ENCODE measurements at places on chromosomes 12 and 14.

DNA sequence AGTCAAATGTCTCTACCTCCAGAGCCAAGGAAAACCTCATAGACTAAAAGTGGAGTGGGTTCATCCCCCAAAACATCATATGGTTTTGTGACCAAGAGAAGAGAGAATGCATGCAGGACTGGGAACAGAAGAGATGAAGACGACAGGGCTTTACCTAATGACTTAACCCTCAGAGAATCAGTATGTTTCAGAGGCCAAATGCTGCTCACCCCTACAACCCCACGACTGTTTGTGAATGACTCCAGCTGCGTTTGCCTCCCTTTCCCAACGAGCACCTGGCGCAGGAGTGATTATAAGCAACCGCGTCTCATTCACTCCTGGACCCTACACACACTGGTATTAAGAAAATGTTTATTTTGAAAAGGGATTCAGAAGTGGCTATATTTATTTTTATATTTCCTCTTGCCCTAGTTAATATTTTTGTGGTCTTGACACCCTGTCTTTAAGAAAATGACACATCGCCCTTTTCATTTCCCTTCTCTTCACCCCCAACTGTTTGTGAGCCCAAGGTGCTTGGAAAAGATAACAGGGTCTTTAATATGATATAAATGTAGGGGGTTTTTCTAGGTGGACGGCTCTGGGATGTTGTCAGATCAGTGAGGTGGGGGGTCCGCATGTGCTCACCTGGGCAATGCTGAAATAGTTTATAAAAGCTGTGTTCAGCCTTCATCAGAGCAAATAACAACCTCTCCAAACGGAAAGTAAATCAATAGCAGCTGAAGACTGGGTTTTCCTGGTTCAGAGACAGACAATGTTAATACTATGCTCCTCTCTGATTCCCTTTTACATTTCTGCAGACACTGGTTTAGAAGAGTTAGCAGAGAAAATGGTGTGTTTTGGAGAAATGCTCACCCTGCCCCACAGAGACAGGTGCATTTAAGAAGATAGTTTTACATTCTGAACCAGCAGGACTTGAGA is 77.7 kb downstream of the SLC15A4 start:
- DNase-seq, result no peak

DNA sequence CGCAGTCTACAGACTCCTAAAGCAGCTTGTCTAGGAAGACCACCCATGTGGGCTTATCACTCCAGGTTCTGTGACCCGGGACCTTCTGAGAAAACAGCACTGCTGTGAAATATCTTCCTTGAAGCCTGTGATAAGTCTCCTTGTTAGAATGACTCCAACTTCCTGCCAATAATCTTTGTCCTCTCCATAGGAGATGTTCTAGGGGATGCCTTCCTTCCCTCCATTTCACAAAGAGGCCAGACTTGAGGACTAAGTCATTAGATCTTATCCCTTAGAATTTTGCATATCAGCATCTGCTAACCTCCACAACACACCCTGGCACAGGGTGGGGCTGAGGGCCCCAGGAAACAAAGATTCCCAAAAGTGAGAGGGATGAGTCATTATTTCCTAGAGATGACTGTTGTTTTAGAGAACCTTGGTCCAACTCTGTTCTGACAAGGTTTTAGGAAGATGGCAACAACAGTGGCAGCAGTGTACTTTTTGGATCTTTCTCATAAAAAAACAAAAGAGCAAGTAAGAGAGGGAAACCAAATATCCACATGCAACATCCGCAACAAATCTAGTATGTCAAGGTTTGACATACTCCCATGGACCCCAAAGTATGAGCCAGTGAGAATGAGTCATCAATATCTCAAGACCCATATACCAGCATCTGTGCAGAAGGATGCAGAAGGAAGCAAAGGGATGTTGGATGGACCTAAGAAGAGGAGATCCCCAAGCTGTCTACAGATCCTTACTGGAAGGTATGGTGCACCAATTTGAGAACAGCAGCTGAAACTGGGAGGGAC is 6.0 kb downstream of the LTB4R start:
- no peak for DNase-seq

GRCh38 chr12:95497031-95497430 is 23.1 kb downstream of the METAP2 start:
- no peak for DNase-seq

DNA sequence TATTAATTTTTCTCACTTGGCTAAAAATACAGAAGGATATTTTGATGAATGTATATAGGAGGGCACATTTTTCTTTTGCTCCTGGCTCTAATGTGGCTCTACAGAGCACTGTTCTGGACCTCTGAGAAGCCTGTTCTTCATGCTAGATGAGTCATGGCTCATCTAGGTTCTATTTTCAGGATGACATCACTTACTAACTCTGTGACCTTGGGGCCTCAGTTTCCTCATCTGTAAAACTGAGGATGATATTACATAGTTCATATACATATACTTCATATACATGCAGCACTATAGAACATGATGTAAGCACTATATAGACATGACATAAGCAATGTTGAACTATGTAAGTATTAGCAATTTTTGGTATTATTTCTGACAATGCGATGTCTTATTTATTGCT is 35.8 kb downstream of the SOCS2 start:
- DNase-seq, result no peak

GRCh38 chr12:66111605-66112004 is 18.9 kb downstream of the LLPH start:
- DNase-seq, result no peak

DNA sequence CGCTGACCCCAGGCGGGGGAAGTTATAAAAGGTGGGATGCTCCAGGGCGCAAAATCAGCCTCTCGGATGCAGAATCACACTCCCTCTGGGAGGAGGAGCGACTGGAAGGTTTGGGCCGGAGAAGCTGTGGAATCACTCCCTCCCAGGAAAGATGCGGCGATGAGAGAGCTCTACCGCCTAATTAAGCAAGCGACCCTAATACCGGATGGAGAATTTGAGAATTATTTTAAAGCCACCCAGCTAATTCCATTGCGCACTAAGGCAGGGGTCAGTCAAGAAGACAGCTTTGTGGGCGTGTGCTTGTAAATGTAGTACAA is 1.9 kb downstream of the COL2A1 start:
- no peak for DNase-seq

GRCh38 chr14:37474191-37474590 is 120.9 kb downstream of the FOXA1 start:
- DNase-seq, result no peak

GRCh38 chr14:99938376-99938775 is 126.8 kb upstream of the EVL start:
- DNase-seq, result no peak

DNA sequence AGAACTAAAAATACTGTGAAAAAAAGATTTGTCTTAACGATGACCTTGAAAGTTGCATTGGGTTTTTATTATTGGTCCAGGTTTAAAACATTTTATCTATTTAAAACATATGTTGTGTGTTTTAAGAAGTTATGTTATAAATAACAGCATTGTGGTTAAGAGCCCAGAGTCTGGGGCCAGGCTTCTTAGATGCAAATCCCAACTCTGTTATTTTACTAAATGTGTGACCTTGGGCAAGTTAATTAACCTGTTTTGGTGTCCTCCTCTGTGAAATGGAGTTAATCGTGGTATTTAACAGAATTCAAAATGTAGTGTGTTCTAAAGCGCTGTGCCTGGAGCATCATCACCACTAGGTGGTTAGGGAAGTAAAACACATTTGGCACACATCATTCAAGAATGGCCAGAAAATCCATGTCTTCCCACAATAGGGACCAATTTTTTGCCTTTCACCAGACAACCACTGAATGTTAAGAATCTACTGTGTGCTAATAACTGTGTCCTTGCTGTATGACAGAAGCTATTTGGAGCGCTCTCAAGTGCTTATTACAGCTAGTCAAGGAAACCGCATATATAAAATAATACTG is 133.3 kb downstream of the MON2 start:
- DNase-seq, result no peak

DNA sequence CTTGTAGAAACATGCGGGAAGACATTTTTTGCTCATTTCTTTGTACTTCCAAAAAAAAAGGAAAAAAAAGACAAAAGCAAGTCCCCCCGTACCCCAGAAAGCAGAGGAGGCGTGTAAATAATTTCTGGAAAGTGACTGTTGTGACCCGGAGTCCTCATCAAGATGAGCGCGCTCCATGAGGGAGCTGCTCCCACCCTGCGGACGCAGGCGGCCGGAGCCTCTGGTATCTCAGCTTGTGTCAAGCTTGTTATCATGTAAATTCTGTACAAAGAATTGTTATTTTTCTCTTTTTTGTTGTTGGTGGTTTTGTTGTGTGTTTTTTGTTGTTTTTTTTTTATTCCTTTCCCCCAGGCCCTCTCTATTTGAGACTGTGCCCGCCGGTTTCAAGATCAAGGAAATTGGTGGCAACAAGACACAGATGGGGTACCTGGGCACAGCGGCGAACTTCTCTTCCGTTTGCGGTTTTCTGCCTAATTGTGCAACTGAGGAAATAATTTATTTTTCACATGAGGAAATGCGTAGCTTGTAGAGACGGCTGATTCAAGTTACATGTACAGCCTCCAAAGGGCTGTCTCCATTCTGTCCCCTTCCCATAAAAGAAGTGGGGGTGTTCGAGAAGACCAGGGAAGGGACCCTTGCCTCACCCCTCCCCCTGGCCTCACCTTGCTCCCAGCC is 27.0 kb downstream of the HPD start:
- DNase-seq, result no peak

DNA sequence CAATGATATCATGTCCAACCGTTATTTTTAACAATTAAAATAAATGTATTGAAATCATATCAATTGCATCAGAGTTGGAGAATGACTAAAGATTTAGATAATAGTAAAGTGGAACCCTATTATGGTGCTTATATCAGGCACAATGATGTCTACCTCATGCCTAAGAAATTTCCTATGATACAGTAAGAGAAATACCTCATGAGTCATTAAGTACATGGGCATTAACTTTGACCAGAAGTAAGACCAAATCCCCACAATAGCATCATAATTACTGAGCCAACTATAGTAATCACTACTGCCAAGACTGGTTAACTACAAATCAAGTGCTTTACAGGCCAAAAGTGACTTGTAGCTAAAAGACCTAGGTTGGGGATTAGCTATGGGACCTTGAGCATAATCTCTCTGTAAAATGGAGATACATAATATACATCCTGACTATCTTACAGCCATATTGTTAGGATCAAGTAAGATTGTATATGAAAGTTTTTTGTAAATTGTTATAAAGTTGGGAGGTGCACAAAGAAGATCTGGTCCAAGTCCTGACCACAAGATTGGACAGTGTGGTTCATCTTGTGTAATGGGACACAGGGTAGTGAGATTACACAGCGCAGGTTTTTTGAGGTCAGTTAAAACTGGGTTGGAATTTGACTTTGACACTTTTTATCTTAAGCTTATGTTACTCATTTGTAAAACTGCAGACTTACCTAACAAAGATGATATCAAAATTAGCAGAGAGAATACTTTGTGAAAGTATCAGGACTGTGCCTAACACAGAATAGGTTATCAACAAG is 60.5 kb downstream of the ERGIC2 start:
- no peak for DNase-seq

GRCh38 chr12:56866493-56866892 is 67.7 kb downstream of the SDR9C7 start:
- no peak for DNase-seq

- no peak for DNase-seq
Observed at GRCh38 chr12:126506426-126507182, 1441.4 kb downstream of the AACS start.

GRCh38 chr14:93780813-93781400 is 7.4 kb downstream of the PRIMA1 start:
- DNase-seq, result no peak

- no peak for DNase-seq
Observed at GRCh38 chr12:77963576-77964178, 133.0 kb downstream of the NAV3 start.

DNA sequence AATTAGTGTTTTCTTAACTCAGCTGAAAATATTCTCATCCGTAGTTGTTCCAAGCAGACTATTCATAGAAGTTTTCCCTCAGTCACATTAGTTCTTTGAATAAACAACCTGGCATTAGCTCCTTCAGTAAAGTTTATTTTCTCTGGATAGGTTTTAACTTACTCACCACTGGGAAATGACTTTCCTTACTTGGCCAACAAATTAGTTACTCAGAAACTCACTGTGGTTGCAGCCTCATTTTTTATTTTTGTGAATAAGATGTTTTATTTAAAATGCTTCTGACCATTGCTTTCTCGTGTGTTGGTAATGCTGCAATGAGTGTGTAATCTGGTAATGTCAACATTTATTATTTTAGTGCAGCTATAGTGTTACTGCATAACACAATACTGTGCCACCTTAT is 74.9 kb downstream of the NOVA1 start:
- no peak for DNase-seq

DNA sequence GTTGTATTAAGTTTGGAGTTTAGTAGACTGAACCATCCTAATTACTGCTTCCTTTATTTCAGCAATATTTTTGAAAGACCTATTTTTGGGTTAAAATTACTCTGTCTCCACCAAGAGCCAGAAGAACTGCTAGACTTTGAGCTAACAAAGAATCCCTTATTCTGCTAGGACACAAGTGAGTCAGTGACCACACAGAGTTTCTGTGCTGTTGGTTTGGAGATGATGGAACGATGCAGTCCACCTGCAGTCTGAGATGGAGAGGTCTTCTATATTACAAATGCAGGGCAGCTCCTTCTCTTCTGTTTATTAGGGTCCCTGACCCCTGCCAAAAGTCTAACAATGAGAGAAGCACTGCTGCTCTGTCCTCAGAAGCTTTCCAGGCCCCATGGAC is 6.7 kb upstream of the STXBP6 start:
- DNase-seq, result no peak

All from pancreas (tissue), 10 donors.